ENCODE measurements at places on chromosomes 1 and 21. TPM values are rescaled to one million over a fixed set of nuclear protein-coding genes. Genes with fewer than 3 reads are reported as not detected.

KCNE2 gene
- not detected for total RNA-seq

INSRR gene
- not detected for total RNA-seq

VANGL2 gene
- 3.0 TPM for total RNA-seq

VPS72 gene
- total RNA-seq: 80.9 TPM

TAS1R1 gene
- total RNA-seq: not detected

NPHS2 gene
- total RNA-seq: not detected

CD1E gene
- not detected for total RNA-seq

KCND3 gene
- not detected for total RNA-seq

SSX2IP gene
- 7.5 TPM for total RNA-seq

LCE3E gene
- not detected for total RNA-seq

COL16A1 gene
- 50.5 TPM for total RNA-seq

LCE1D gene
- not detected for total RNA-seq

CLCA4 gene
- not detected for total RNA-seq

GRCh38 chr1:171740987-171741871, 636 bp downstream of the VAMP4 start:
- DNase-seq: peak; percentile 78

DNA sequence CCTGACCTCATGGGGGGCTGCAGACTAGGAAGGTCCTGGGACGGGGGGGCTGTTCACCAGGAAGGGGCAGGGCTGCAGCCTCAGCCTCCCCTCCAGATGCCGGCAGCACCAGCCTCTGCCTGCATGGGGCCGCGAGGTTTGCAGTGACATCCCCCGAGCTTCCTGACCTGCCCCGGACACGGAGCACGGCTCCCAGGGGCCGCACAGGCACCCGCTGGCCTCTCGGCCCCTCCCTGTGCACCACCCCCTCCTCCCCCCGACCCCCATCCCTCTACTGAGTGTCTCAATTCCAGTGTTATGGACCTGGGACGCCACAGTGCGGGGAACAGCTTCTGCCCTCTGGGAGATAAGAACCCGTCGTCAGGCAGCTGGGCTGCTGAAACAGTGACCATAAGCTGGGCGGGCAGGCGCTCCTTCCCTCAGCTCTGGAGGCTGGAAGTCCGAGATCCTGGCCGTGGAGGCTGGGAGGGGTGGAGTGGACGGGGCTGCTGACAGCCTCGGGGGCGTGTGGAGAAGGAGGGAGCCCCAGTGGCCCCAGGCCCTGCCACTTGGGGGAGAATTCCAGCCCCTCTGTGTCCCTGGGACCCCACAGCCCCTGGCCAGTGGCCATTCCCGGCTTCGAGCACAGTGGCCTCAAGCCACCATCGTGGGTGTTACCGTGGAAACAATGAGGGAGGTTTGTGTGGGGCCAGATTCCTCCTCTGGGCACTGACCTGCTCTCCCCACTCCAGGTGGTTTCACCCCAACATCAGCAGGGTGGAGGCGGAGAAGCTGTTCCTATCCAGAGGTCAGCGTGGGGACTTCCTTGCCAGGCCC, 11.6 kb downstream of the RNF223 start:
- DNase-seq: no peak

DNA sequence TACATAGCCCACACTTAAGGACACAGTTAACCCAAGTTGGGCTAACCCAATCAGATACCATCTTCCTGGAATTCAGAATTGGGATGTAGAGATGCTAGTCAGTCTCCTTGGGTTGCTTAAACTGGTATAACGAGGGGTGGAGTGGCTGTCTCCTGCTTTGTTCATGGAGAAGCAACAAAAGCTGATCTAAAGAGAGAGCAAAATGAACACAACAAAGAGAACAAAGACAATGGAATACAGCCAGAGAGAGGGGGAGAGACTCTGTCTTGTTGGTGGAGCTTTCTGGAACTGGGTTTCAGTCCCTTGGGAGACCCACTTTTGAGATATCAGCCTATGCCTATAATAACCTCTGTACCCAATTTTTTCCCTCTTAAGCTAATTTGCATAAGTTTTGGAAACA, 138.1 kb downstream of the ATG4C start:
- no peak for DNase-seq

GRCh38 chr1:110948038-110948810, 15.5 kb downstream of the LRIF1 start:
- DNase-seq: no peak

DNA sequence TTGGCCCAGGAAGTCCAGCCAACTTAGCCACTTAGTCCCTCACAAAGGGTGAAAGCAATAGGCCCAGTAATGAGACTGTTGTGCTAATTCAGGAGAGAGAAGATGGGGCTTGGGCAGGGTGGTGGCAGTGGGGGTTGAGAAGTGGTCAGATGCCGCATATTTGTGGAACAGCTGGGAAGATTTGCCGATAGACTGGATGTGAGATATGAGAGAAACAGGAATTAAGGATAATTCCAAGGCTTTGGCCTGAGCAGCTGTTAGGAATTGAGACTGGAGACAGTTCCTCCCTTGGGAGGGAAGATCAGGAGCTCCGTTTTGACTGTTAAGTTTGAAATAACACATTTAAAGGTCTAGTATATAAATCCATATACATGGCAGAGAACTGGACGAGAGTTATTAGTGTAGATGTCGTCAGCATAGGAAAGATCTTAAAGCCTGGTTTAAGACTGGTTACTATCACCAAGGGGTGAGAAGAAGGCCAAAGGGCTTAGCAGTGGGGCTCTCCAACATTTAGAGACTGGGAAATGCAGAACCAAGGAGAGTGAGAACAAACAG, 323.7 kb upstream of the FAM78B start:
- no peak for DNase-seq

- no peak for DNase-seq
Measured at GRCh38 chr1:172670791-172671190, 11.9 kb downstream of the FASLG start.

- DNase-seq: no peak
Measured at GRCh38 chr1:42735477-42736105, 4.4 kb downstream of the CLDN19 start.

DNA sequence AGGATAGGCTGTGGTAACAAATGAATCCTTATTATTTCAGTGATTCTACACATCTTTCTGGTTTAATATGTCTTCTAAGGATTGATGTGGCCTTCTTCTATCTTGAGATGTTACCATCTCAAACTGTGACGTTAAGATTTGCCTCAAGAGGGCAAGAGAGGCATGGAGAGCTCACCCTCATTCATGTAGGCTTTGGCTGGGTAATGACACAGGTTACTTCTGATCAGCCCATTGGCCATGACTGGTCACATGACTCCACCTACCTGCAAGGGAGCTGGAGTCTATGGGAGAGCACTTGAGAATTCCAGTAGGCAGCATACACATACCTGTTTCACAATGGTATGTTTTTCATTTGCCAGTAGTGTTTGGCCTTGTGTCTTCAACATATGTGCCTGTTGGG, 30.0 kb downstream of the CACHD1 start:
- no peak for DNase-seq

DNA sequence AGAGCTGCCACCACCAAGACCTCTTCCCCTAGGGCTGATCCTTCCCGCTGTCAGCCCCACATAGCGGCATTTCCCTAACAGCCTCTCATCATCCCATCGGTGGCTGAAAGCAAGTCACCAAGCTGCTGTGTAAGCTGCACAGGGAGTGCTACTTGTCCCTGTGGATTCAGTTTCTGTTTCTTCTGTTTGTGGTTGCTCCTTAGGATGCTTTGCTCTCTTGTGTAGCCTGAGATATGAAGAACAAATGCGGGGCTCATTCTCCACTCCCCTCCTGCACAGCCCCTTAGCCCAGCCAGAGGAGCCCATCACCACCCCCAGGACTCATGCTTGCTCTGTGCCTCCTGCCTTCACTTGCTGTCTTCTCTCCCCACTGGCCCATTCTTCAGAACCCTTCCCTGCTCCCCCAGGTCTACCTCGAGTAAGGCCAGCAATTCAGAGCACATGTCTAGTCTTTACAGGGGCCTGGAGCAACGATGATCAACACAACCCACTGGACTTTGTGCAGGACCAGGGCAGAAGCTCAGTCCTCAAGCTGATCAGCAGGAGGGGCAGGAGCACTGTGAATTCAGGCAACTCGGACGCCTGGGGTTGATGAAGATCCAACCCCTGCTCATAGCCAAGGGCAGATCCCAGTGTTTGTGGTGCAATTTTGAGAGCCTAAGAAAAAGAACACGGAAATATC, 82.6 kb upstream of the GALNT2 start:
- no peak for DNase-seq

DNA sequence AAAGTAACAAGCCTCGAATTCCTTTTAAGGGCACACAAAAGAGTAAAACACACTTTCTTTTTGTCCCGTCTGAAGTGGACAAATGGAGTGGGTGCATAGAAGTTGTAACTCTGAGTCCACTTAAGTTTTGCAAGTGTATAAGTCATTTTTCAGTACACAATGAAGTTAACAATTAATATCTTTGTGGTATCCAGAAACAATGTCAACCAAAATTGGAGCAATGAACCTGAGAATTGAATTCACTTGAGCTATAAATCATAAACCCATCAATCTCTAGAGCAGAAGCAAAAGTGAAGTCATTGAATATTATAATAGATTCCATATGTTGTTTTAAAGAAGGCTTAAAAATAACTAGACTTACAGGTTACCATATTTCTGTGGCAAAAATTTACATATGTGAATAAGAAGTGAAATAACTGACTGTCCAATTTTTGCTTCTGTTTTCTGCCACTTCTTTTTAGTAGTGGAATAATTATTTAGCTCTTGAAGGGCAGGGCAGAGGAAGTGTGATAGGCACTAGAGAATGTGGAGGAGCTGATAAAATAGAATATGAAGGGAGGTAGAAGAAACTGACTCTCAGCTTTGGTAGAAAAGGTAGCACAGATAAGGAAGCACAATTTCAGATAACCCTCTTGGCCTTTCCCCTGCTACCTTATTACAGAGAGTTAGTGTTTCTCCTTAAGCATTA, 73.9 kb upstream of the RGL1 start:
- no peak for DNase-seq

GRCh38 chr1:240093120-240093961, 1.7 kb downstream of the FMN2 start:
- peak; percentile 46 for DNase-seq

GRCh38 chr1:113904293-113904673, 316 bp downstream of the AP4B1 start:
- DNase-seq: peak; percentile 49

GRCh38 chr1:48266576-48266975, 44.1 kb downstream of the SLC5A9 start:
- no peak for DNase-seq

DNA sequence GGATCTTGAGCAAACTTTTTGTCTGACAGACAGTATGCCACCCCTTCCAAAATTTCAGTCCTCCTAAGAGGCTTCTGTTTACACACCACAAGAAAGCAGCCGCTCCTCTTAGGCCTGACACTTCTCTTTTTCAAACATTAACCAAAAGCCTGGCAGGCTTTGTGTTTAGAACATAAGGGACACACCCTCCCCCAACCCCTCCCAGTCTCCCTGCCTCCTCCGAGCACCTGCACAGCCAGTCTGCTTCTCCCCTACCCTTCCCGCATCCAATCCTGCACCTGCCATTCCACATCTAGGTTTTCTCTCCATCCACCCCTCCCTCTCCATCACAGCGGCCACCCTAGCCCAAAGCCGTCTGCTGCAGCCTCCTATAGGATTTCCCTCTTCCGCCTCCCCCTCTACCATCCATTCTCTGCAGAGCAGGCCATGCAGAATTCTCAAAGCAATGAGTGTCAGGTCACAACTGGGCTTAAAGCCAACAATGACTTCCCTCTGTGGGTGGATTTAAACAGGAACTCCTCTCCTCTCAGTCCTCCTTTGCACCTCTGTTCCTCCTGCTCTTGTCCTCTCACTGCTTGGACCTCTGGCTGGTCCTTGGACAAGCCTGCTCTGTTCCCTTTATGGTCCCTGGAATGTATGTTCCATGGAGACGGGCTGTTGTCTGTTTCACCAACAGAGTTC, 478.2 kb downstream of the NPHP4 start:
- no peak for DNase-seq

GRCh38 chr1:9746211-9746610, 77.6 kb downstream of the CLSTN1 start:
- DNase-seq: no peak

DNA sequence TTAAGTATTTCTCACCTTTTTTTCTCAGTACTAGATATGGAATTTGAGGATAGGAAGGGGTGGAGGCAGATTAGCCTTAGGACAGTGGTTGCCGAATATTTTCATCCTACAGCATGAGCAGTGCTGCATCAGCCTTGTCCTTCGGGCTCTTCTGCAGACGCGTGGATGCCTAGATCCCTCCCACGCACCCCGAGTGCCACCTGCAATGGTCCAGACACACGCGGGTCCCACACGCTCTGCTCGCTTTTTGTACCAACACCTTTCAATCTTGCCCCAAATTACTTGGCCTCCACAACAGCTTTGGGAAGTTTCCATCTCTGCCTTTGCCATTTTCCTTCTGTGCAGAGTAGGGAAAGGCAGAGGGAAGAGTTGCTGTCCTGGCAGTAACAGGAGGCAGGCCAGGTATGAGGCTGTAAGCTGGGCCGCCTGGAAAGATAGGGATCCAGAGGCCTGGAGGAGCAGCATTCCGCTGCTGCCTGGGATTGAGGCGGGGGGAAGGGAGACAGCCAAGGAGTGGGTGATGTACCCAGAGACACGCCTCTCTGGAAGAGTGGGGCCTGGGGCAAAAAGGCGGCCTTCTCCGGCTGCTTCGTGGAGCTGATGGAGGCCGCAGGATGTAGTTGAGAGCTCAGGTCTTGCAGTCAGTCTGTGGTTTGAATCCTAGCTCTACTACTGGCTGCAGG, 467.7 kb downstream of the KIF26B start:
- DNase-seq: no peak

DNA sequence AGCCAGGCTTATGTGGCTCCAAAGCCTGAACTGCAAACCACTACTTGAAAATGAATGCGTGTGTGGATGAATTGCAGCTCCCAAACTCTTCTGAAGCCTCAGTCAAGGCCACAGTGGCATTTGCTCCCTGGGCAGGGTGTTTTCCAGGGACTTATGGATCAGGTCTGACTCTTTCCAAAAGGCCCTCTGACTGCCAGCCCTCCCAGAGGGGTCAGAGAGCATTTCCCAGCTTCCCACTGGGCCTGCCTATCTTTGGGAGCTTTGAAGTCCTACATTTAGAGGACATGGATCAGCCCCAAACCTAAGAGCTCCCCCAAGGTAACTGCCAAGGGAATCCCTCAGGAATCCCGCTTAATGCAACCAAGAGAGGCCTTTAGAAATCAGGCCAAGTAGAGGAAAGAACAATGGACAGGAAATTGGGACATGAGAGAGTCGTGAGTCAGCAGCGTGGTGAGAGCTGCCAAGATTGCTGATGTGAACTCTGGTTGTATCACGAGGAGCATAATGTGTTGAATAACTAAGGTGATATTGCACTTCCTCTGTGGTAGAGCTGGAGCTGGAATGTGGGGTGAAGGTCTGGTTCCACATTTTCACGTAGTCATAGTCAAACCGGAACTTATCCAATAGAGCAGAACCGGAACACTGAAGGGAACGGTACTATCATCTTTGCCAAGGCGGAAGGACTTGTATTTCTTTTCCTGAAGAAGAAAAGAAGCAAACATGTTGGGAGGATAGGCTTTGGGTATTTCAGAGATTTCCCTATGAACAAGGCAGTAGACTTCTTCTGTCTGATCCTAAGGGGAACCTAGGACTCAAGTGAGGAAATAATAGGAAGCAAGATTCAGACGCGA, 99.4 kb upstream of the JUN start:
- DNase-seq: no peak

All from G401 (cell line).